Naive thymus-derived CD8-positive, alpha-beta T cell (primary cell): ENCODE measurements at places on chromosomes 2 and 18.

DNA sequence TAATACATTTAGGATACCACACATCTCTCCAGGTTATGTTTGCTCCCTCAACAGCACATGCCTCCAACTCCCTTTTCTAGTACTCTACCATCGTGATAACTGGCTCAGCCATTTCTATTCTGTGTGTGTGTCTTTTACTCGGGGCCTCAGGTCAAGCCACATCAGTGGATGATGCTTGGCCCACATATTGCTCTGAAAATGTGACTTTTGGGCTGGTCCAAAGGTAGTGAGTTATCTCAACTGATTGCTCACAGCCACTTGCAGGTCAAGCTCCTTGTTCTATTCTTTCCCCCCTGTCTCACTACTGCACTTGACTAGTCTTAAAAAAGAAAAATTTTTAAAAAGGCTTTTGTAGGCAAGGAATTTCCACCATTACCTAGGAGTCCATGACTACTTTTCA lies 5.5 kb downstream of the DSG4 start:
- no peak for DNase-seq

- no peak for DNase-seq
These were observed 819.6 kb downstream of the RNF144A start for GRCh38 chr2:7736646-7737305.

- no peak for DNase-seq
These were observed 430.1 kb downstream of the FBXO15 start for GRCh38 chr18:73717570-73717969.

GRCh38 chr18:45361125-45361851 lies 254.0 kb upstream of the SLC14A2 start:
- no peak for DNase-seq

DNA sequence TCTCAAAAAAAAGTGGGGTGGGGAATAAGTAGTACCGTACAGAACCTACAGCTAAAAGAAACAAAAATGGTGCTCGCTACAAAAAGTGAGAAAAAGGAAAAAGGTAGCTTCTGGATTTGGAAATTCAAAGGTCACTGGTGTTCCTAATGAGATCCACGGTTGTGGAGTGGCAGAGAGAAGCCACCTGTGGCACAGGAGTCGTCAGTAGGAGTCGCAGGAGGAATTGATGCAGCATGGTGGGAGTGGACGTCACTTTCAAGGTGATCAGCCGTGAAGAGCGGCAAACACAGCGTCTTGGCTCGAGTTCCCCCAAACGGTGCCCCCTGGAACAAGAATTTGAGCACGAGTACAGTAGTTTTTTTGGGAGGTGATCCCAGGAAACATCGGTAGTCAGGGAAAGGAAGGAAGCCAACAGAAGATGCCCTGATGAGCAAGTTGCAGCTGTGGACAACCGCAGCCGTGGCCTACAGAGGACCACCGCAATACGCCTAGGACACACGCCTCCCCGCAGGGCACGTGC lies 1.4 kb upstream of the TTL start:
- DNase-seq, result peak; percentile 6

- no peak for DNase-seq
These were observed 797.6 kb upstream of the CDH2 start for GRCh38 chr18:28974504-28974903.

DNA sequence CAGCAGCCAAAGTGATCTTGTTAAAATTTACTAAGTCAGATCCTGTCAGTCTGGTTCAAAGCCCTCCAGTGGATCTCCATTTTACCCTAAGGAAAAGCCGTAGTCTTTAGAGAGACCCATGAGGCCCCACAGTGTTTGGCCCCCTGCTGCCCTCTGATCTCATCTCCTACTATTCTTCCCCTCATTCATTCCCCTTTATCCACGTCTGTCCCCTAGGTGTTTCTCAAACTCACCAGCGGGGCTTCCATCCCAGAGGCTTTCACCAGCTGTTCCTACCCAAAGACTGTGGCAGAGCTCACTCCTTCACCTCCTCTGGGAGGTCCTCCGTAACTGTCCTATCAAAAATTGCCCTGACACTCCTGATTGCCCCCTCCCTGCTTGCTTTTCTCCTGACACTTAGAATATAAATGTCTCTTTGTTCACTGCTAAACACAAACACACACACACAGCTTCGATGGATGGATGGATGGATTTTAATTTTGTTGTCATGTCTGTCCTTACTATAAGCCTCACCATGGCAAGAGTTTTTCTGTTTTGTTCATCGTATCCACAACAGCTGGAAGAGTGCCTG lies 26.1 kb downstream of the LIMS1 start:
- DNase-seq, result no peak

GRCh38 chr2:26617588-26618083 lies 23.5 kb downstream of the CIB4 start:
- DNase-seq, result no peak

DNA sequence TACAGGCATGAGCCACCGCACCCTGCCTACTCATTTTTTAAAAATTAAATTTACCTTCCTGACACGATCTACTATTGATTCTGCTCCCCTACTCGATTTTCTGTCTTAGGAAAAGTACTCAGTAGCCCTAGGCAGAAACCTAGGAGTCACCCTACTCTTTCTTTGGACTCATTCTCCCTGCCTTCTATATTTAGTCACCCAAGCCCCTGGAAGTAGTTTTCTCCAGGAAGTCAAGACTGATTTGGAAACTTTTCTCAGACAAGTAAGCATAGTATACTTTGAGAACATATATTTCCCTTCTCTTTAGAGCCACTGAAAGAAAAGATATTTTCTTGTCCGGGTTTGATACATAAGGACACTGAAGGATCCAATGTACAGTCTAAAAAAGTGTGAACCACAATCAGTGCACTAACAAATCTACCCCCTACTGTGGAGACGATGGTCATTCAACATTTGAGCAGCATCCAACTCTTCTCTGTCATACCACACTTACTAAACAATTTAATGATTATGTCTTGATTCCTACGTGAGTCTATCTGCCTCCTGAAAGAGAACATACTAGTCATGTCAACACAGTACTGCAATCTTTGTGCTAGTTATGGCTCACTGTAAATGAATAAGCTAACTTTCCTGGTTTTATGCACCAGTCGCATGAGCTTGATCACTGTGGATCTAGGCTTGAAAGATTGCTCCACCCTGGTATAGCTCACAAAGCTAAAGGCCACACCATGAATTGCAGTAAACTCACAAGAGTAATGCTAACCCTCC lies 19.8 kb downstream of the YWHAQ start:
- DNase-seq, result no peak

GRCh38 chr2:20660506-20661420 lies 6.2 kb upstream of the GDF7 start:
- DNase-seq, result no peak

GRCh38 chr2:120258196-120258595 lies 5.5 kb downstream of the RALB start:
- DNase-seq, result no peak
